Brain microvascular endothelial cell (primary cell): ENCODE measurements at places on chromosomes 4 and X.
A peak's percentile ranks its signal among the peaks of the same experiment; 100 is the strongest.

- DNase-seq = peak; percentile 75
Observed at GRCh38 chr4:185504098-185505047, 30.9 kb downstream of the PDLIM3 start.

DNA sequence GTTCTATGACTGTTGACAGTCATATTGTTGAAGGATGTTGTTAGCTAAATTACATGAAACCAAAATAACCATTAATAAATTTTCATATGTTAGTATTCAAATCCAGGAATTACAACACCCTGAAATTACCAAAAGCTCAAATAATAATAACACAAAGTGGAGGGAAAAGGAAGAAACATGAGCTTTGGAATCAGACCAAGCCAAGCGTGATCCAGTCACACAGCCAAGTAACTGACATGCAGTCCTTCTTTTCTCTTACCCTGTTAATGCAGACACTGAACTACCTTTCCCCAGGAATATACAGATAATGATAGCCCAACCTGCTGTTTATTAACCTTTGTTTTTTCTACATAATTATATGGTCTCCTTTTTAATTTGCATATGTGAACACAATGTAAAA, 130.2 kb downstream of the HS3ST1 start:
- DNase-seq = no peak

- DNase-seq = no peak
Observed at GRCh38 chrX:145502670-145503069, 255.4 kb downstream of the SPANXN1 start.

- no peak for DNase-seq
Observed at GRCh38 chr4:100257567-100257966, 67.3 kb upstream of the DDIT4L start.

GRCh38 chrX:151875270-151876026, 37.2 kb upstream of the MAGEA4 start:
- DNase-seq = no peak

DNA sequence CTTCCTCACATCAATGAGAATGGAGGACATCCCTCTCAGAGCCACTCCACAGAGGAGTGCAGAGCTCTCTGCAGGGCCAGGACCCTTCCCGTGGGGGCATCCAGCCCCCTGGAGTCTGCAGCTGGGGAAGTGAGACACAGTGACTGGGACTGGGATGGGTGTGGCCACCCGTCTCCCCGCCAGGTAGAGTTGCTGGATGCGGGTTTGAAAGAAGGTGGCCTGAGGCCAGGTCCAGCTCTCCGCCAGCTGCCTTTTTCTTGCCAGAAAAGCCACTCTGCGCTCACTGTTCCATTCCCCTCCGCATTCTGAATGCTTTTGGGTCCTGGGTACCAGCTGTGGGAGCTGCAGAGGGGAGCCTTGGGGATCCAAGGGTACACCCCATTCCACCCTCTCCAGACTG, 82.6 kb downstream of the ABLIM2 start:
- no peak for DNase-seq

DNA sequence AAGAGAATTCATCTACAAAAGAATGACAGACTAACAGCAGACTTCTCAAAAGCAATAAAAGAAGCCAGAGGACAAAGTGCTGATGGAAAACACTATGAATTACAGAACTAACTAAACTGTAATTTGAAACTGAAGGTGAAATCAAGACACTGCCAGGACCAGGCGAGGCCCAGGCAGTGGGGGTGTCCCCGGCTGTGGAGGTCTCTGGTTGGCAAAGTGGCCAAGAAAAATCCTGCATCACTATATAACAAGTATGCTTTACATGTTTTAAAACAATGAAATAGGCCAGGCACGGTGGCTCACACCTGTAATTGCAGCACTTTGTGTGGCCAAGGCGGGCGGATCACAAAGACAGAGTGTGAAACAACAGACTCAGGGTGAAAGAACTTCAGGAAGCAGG, 32.9 kb downstream of the CHM start:
- DNase-seq = no peak

- no peak for DNase-seq
Observed at GRCh38 chr4:99847362-99847976, 30.8 kb downstream of the DAPP1 start.

- no peak for DNase-seq
Observed at GRCh38 chr4:140579278-140579677, 10.5 kb upstream of the UCP1 start.

DNA sequence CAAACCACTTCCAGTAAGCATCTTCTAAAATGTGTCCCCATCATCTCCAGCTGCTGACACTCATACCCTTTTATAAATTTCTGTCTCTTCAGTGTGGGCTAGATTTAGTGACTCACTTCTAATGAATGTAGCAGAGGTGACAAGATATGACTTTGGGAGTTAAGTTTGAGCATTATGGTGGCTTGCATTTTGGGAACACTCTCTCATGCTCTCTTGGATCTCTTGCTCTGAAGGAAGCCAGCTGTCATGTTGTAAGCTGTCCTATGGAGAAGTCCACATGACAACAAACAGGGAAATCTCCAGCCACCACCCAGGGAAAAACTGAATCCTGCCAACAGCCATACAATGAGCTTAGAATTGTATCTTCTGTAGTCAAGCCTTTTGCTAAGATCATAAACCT, 691.3 kb upstream of the PCDH7 start:
- DNase-seq = no peak

DNA sequence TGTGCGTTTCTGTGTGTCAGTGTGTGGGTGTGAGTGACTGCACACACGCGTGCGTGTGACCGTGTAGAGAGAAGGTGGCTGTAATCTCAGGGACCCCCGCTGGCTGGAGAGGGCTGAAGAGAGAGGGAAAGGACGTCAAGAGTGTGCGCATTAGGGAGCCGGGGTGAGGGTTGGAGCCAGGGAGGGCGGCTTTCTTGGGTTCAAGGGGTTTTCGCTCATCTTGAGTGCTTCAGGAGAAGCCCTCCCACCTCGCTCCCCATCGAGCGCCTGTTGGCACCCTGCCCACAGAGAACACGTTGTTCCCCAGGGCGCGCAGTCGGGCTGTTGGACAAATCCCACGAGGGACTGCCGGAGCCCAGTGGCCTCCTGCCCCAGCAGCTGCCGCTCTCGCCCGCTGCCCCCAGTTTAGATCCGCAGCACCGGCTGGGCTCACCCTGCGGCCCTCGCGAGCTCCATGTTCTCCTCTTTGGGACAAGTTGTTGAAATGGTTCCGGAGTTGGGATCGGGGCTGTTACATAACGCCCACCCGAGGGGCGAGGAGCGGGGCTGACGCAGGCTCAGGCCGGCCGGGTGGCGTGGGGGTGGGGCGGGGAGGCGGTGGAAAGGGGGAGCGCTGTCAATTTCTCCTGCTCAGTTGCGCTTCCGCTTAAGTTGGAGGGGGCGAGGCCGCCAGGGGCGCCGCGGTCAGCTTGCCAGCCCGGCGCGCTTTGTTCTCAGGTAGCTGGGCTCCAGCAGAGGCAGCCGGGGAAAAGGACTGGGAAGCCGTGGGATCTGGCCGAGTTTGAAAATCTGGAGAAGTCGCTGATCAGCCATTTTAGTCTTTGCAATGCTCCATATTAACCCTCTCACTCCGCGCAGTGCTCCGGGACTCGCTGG, 1.6 kb downstream of the GRIA2 start:
- no peak for DNase-seq

- DNase-seq = no peak
Observed at GRCh38 chr4:184932343-184932742, 85.9 kb upstream of the HELT start.

- no peak for DNase-seq
Observed at GRCh38 chr4:25552580-25553271, 102.9 kb upstream of the SLC34A2 start.

GRCh38 chr4:185219551-185220344, 10.3 kb downstream of the SNX25 start:
- DNase-seq = peak; percentile 44

DNA sequence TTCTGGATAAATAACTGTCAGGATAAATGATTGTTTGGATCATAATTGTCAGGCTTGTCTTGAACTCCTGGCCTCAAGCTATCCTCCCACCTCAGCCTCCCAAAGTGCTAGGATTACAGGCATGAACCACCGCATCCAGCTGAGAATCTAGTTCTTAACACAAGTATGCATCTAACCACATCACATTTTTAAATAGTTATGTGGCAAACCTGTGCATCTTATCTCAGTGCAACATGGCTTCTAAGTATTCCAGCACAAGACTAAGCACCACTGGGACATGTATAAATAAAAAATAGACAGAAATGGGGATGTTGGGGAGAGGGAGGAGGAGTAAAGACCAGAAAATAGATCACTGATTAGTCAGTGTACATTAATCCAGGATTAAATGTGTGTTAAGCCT, 74.7 kb upstream of the TBL1X start:
- DNase-seq = no peak

GRCh38 chr4:126124818-126125217, 810.1 kb downstream of the FAT4 start:
- DNase-seq = no peak

DNA sequence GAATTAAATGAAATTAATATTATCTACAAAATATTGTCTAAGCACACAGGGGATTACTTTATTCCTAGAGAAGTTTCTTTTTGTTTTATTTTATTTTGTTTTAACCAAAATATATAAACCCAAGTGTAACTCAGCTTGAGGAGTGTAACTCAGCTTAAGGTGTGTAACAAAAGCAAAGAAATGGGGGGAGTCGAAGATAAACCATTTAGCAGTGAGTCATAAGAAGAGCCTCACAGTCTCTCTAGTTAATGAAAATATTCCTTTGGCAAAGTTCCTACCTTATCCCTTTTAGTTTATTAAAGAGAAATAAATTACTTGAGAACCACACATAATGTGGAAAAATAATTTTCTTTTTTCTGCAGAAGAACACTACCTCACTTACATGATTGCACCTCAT, 261.8 kb downstream of the KCTD8 start:
- no peak for DNase-seq

DNA sequence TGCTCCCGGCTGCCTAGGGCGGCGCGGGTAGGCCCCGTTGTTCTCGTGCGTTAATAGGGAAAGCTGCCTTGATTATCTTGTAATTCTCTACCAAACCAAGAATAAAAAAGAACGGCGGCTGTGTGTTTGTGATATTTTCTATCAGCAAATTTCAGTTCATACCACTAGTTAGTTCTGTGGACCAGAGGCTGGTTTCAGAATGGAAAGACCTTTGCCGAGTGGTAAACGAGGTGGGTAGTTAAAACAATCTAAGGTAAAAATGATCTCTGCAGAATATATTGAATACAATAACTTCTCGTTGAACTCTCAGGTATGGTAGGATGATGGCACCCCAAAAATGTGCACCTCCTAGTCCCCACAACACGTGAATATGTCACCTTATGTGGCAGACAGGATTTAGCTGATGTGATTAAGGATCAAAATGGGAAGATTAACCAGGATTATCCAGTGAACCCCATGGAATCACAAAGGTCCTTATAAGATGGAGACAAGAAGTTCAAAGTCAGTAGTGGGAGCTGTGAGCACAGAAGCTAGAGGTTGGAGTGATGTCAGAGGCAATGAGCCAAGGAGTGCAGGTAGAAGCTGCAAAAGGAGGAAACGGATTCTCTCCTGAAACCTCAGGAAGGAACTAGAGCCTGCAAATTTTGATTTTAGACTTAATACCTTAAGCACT, 574 bp upstream of the CFAP97 start:
- DNase-seq = no peak
